Cardiac fibroblast (primary cell): ENCODE measurements at places on chromosomes 1 and 21.

DNA sequence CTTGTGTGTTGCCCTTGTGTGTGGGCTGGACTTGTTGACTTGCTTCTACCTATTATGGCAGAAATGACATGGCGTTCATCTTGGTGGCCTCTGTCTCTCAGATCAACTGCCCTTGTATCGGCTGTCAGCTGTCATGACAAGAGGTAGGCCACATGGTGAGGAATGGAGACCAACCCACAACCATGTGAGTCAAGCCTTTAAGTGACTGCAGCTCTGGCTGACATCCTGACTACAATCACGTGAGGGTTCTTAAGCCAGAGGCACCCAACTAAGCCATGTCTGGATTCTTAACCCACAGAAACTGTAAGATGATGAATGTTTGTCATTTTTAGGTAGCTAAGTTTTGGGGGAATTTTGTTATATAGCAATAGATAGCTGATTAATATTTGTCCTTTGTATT is 82.1 kb downstream of the KCND3 start:
- DNase-seq, result no peak

GRCh38 chr1:166112425-166112824 is 54.4 kb downstream of the FAM78B start:
- DNase-seq, result no peak

DNA sequence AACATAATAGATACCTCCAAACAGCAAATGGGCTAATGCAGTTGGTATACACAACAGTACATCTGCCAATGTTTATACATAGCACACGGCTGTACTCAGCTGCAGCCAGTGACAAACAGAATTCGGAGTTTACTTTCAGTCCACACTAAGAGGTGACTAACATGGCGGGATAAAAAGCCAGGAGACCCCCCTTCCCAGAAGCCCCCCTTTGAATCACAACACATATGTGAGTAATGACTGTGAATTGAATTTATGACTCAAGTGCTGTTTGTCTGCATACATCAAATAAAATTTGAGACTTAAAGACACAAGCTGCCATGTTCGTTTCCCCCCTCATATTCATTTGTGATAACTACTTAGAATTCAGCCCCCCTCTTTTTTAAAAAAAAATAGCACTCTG is 113.2 kb downstream of the RUNX1 start:
- no peak for DNase-seq

DNA sequence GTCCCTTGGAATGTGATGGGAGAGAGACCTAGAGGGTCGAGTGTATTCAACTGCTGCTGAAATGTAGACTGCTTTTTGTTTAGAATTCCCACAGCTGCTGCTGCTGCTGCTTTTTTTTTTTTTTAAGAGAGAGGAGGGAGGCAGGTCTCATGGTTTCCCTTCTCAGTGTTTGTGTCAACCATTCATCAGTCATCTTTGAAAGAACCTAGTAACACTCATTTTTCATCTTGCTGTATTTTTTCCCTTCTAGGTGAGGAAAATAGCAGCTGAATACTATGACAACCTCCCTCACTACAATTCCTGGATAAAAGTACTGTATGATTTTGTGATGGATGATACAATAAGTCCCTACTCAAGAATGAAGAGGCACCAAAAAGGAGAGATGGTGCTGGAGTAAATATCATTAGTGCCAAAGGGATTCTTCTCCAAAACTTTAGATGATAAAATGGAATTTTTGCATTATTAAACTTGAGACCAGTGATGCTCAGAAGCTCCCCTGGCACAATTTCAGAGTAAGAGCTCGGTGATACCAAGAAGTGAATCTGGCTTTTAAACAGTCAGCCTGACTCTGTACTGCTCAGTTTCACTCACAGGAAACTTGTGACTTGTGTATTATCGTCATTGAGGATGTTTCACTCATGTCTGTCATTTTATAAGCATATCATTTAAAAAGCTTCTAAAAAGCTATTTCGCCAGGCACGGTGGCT is 9.2 kb downstream of the DEGS1 start:
- no peak for DNase-seq

DNA sequence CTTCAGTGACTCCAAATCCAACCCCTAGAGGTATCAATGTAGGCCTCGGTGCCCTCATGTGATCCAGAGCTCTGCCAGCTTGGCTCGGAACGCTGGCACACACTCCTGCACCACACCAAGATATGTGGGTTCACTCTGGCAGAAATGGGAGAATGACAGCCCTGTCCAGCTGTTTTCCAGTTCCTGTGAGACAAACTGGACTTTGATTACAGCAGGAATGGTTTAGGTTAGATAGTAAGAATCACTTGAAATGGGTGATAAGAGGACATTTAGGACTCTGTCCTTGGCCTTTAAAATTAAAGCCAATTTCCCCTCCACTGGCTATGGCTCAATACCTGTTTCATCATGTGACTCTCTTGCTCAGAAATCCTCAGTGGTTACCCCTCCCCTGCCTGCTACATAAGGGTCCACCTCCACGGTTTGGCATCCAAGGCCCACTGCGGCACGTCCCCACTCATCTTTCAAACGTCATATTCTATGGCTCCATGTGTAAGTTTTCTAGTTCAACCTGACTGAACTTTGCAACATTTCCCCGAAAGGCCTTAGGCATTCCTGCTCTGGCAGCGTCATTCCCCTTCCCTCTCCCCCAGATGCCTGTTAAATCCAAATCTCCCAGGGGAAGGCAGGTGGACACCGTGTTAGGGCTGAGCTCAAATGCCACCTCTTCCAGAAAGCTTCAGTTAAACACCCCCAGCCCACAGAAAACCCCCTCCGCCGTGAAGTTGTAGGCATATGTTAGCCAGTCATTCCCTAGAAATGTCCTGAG is 44.7 kb downstream of the PLEKHA6 start:
- no peak for DNase-seq

DNA sequence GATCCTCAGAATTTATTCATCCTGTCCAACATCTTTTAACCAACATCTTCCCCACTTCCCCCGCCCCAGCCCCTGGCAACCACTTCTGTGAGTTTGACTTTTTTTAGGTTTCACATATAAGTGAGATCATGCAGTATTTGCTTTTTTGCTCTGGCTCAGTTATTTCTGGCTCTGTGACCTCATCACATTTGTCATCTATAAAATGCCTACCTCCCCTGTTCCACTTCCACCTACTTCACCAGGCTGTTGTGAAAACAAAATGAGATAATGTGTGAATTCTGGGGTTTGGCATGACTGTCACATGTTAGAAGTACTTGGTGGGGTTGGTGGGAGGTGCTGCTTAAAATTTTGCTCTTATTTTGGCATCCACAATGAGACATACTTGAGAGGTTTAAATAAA is 18.4 kb downstream of the HHAT start:
- DNase-seq, result no peak
